ENCODE measurements at places on chromosomes 16 and 17.

GRCh38 chr17:177155-177554, 4.3 kb downstream of the DOC2B start:
- no peak for DNase-seq

DNA sequence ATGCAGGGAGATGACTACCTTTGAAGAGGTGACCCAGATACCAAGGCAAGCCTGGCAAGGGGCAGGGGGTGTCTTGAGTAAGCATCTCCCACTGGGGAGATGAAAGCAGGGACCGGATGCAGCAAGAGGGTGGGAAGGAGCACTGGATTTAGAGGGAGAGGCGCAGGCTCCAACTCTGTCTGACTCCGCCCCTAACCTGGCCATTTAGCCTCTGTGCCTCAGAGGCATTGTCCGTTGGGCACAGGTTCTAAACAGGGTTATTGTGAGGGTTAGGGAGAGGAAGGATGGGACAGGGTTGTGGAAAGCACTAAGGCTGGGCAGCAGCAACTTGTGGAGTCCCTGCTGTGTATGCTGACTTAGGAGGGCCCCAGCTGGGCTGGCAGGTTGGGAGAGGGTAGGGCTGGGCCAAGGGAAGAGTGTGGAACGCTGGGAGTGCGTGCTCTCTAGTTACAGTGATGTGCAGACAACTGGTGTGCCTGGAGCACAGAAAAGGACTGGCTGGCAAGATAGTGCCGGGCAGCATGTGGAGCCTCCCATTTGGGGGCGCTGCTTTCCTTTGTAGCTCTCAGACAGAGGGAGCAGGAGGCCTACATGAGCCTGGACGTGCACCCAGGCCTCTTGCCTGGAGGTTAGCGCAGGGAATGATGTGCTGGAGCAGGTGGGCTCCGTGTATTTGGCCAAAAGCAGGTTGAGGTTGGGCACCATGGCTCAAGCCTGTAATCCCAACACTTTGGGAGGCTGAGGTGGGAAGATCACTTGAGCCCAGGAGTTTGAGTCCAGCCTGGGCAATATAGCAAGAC, 26.2 kb downstream of the TBX2 start:
- no peak for DNase-seq

GRCh38 chr17:17606416-17607000, 15.0 kb upstream of the PEMT start:
- DNase-seq = no peak

- DNase-seq = no peak
Observed at GRCh38 chr17:9306086-9306485, 269.5 kb downstream of the STX8 start.

DNA sequence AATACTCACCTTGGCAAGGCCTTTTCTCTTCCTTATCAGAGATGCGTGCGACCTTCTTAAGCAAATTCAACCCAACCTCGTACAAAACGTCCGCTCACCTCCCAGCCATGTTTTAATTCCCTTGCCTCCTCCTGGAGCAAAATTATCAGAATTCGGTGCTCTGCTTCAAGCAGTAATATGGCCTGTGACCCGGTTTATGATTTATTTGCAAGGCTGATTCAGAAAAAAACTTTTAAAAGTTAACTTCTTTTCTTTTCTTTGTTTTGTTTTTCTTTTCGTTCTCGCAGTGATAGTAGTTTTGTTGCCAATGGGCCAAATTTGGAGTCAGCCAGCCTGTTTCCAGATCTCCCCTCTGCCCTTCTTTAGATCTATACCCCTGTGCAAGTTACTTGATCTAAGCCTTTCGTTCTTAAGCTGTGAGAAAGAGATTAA, at the start of gene PHLPP2:
PHLPP2 (minus strand) TSS at position 382 of the 432 bp plus-strand sequence. CDS start 9,906 bp downstream, outside the sequence.
- DNase-seq = no peak

GRCh38 chr17:78785663-78786057, 3.6 kb upstream of the CYTH1 start:
- DNase-seq = no peak

DNA sequence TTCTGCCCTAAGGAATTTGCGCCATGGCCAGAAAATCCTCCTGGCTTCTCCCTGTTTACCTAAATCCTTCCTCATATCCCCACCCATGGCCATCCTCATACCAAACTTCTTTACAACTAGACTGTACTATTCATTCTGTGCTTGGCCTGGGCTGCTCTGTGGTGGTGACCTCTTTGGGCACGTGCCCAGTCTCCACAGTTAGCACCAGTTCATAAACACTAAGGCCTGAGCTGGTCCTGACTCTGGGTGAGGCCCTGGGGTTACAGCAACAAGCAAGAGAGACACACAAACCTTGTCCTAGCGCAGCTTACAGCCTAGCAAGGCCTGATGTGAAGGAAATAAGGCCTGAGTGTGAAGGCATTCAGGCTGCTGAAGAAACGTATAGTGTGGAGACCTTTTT, 3.1 kb upstream of the ATXN7L3 start:
- no peak for DNase-seq

- no peak for DNase-seq
Observed at GRCh38 chr17:30788918-30789317, 35.6 kb downstream of the CRLF3 start.

DNA sequence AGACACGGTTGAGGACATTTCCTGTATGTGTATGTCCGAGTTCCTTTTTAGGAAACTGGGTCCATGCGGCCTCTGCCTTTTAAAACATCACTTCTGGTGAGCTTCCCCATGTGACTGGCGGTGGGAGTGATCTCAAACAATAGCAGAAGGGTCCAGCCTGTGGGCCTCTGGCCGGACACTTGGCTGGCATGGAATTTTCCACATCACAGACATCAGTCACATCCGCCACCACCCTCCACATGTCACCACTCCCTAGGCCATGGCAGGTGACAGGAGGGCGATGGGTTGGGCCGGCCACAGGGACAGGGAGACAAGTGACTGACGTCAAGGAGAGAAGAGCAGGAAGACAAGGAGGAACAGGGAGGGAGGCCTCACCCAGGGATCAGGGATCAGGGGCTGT, 83.7 kb downstream of the DNAH17 start:
- DNase-seq = no peak

DNA sequence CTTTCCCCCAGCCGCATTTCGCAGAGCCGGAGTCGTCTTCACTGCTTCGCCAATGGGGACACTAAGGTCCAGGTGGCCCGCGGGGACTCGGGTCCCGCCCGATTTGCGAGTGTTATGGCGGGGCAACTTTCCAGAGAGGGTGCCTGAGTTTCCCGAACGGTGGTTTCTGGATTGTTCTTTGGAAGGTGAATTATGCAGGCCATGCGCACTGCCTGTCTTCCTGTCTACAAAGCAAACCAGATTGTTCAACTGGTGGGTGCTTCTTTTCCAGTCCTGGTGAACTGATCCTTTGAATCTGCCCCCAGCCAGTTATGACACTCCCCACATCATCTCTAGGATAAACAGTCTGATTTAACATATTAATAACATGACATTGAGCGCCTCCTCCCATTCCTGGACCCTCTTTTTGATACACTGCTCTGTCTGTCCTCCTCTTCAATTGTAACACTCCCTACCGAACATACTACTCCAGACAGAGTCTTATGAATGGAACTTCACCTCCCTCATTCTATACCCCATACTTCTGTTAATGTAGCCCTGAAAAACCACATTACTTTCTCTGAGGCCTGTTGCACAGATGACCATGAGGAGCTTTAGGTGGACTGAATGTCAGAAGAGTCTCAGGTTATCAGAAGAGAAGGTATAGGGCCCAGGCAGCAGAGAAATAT, 159.0 kb downstream of the RAB11FIP4 start:
- DNase-seq = no peak

GRCh38 chr17:36703860-36704266, 102.5 kb downstream of the MRM1 start:
- peak; percentile 60 for DNase-seq

DNA sequence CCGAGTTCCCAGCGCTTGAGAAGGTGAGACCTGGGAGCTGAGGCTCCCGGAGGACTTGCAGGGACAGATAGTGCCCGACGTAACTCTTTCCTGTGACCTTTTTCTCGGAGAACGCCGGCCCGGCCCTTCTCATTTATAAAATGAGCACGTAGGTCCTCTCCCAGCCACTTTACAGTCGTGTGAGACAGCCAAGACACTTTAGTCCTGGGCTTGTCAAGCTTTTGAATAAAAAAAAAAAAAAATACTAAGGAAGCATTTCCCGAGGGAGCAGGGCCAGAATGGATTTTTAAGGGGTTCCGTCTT, 241 bp downstream of the DRC3 start:
- no peak for DNase-seq

DNA sequence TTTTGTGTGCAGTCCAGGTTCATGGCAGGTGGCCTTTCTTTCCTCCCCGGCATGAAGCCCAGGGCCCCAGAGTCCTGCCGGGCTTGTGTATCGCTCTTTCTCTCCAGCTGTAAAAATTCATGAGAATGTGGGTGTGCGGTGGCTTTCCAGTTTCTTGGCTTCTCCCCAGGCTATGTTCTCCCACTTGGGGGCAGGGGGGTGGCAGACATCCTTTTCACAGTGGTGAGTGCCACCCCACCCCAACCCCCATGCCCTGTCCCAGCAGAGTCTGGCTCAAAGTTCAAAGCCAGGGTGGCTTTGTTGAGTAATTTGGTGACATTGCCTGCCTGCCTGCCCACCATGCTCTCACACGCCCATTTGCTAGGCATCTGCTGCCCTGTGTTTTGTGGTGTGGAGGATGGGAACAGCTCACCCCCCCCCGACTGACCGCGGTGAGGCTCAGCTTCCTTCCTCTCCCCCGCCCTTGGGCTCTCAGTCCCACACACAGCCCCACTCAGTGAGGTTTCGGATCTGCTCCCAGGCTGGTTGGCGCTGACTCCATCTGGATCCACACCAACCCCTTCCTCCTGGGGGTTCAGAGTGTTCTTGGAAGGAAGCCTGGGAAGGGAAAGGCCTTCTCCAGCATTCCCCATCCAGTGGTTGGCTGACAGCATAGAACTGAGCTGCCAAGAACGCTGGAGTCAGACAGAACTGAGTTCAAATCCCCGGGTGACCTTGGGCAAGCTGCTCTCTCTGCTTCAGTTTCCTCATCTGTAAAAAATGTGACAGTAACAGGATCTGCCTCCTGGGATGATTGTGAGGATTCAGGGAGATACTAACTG, 36.0 kb downstream of the CHD9 start:
- no peak for DNase-seq

GRCh38 chr16:47519037-47519436, 57.9 kb downstream of the PHKB start:
- DNase-seq = no peak

DNA sequence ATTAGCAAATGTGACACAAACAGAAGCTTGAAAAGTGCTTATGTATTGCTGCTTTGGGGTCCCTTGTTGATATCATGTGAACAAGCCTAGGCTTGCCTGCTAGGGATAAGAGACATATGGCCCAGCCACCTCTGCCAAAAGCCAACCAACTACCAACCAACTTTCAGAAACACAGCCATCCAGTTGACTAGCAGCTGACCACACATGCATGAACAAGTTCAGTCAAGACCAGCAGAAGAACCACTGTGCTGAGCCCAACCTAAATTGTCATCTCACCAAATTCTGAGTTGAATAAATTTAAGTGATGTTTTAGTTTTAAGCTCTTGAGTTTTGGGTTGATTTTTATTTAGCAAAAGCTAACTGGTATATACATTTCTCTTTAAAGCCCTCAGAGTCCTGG, 3.5 kb downstream of the ERN2 start:
- no peak for DNase-seq

- DNase-seq = no peak
Observed at GRCh38 chr16:4510747-4511426, 27.7 kb downstream of the CDIP1 start.

GRCh38 chr17:83162035-83162745, 82.8 kb downstream of the METRNL start:
- DNase-seq = no peak

- DNase-seq = no peak
Observed at GRCh38 chr16:81517629-81518438, 73.2 kb downstream of the CMIP start.

DNA sequence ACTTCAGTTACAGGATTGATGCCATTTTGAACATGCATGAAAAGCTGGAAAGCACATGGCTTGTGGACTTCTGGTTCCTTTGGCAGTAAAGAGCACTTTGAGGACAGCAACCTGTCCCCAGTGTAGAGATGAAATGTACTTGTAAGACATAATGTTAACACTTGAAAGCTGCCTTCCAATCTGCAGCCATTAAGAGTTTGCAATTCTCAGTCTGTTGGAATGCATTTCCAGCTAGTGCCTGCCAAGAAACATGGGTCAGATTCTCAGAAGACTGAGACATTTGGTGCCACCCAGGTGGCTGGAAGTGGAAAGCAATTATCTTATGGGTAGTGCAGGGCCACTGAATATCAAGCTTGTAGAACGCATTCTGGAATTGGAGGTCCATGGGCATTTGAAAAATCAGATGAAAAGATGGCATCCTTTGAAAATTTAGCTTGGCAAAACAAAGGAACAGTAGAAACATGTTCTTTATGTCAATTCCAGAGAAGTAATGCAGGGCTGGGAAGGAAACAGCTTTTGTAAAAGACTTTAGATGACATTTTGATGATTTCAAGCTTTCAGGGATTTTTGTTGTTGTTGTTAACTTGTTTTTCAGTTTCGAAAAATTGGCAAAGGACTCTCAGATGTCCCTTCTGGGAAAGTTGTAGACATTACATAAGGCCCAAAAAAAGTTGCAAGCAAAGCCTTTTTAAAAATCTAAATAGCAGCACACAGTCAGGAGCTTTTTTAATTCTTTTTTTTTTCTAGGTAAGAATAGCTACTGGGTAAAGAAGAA, 147.0 kb downstream of the ABCA8 start:
- no peak for DNase-seq

DNA sequence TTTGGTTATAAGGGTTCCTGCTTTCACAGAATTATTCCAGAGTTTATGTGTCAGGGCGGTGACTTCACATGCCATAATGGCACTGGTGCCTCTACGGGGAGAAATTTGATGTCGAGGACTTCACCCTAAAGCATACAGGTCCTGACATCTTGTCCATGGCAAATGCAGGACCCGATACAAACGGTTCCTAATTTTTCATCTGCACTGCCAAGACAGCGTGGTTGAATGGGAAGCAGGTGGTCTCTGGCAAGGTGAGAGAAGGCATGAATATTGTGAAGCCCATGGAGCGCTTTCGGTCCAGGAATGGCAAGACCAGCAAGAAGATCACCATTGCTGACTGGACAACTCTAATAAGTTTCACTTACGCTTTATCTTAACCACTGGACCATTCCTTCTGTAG, 39.6 kb upstream of the CDRT4 start:
- no peak for DNase-seq

GRCh38 chr16:56944954-56945839, 13.3 kb downstream of the HERPUD1 start:
- peak; percentile 23 for DNase-seq

DNA sequence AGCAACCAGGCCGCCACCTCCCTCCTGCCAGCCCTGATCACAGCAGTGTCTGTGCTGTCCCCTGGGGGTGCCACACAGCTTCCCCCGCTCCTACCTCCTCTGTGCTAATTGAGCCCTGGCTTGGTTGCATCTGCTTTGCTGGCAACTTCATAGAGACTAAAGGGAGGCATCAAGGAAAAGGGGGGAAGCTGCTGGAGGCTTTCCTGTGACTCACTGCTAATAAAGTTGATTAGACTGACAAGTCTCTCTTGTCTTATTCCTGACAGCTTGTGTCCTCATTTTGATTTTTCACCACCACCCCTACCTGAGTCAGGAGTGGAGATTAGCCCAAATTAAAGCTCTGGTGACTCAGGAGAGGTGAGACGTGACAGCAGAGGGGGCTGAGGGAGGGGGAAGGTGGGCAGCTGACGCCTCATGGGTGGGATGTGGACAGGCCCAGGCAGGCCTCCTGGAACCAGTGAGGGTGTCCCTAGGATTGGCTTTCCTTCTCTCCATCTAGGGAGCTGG, 310.0 kb downstream of the CBLN1 start:
- DNase-seq = no peak
